Spinal cord (tissue), 10 donors: ENCODE measurements at places on chromosomes 16 and 17. TPM values are rescaled to one million over a fixed set of nuclear protein-coding genes. Genes with fewer than 3 reads are reported as not detected.

The CES3 gene
- 1.1 TPM for polyA plus RNA-seq

The PPL gene
- 3.6 TPM for polyA plus RNA-seq

The AOC2 gene
- 3.3 TPM for polyA plus RNA-seq

The KCTD19 gene
- polyA plus RNA-seq, result 2.2 TPM

The CRAMP1 gene
- 24.4 TPM for polyA plus RNA-seq

The FTO gene
- 142 TPM for polyA plus RNA-seq

The CNTD1 gene
- polyA plus RNA-seq, result 1.3 TPM

The RAB26 gene
- polyA plus RNA-seq, result 26.8 TPM

The KRTAP4-9 gene
- polyA plus RNA-seq, result not detected

The SMTNL2 gene
- polyA plus RNA-seq, result 5.8 TPM

The PIMREG gene
- polyA plus RNA-seq, result 23.0 TPM

The RNF112 gene
- polyA plus RNA-seq, result 31.8 TPM

The COX10 gene
- polyA plus RNA-seq, result 14.6 TPM

The ENPP7 gene
- polyA plus RNA-seq, result 0.08 TPM

The NMRAL1 gene
- polyA plus RNA-seq, result 46.7 TPM

The SLC6A2 gene
- polyA plus RNA-seq, result 0.14 TPM

The MAP2K6 gene
- 11.5 TPM for polyA plus RNA-seq

The SLC5A10 gene
- polyA plus RNA-seq, result 0.13 TPM

The MYH1 gene
- polyA plus RNA-seq, result not detected

The ARMC5 gene
- 23.9 TPM for polyA plus RNA-seq

The YPEL2 gene
- 14.2 TPM for polyA plus RNA-seq

The TRPV3 gene
- 2.8 TPM for polyA plus RNA-seq

The PRKCB gene
- polyA plus RNA-seq, result 108 TPM

The EVI2B gene
- 8.1 TPM for polyA plus RNA-seq

The SMYD4 gene
- 11.8 TPM for polyA plus RNA-seq

The SEC14L5 gene
- 0.93 TPM for polyA plus RNA-seq

The KCNH4 gene
- polyA plus RNA-seq, result 2.1 TPM

The QPRT gene
- 39.3 TPM for polyA plus RNA-seq

The PLCG2 gene
- 7.3 TPM for polyA plus RNA-seq

The SLC47A2 gene
- 1.8 TPM for polyA plus RNA-seq

The ZSCAN10 gene
- polyA plus RNA-seq, result not detected

The KRTAP4-3 gene
- not detected for polyA plus RNA-seq

The ACOX1 gene
- polyA plus RNA-seq, result 35.6 TPM

The ICAM2 gene
- 21.0 TPM for polyA plus RNA-seq

The CDH5 gene
- 41.7 TPM for polyA plus RNA-seq

The SLC13A2 gene
- 0.27 TPM for polyA plus RNA-seq

The MPO gene
- 1.9 TPM for polyA plus RNA-seq

The CACNG5 gene
- 8.2 TPM for polyA plus RNA-seq

The ITGA2B gene
- polyA plus RNA-seq, result 3.9 TPM
